ENCODE measurements at places on chromosomes 12 and 14. TPM values are rescaled to one million over a fixed set of nuclear protein-coding genes. Genes with fewer than 3 reads are reported as not detected.

The CALM1 gene
- total RNA-seq: 303 TPM

The IL26 gene
- total RNA-seq: not detected

The OR6C3 gene
- total RNA-seq: not detected

The C1S gene
- total RNA-seq: 251 TPM

The TPH2 gene
- total RNA-seq: not detected

The RAD9B gene
- not detected for total RNA-seq

The CNTN1 gene
- 1.9 TPM for total RNA-seq

The C3AR1 gene
- 2.1 TPM for total RNA-seq

The PDE3A gene
- total RNA-seq: 2.8 TPM

The GDF11 gene
- 7.5 TPM for total RNA-seq

The TBX3 gene
- 258 TPM for total RNA-seq

The KRT80 gene
- 1.6 TPM for total RNA-seq

The RPS26 gene
- total RNA-seq: 284 TPM

GRCh38 chr12:97426492-97427116 lies 36.0 kb upstream of the RMST start:
- DNase-seq: peak; percentile 26

DNA sequence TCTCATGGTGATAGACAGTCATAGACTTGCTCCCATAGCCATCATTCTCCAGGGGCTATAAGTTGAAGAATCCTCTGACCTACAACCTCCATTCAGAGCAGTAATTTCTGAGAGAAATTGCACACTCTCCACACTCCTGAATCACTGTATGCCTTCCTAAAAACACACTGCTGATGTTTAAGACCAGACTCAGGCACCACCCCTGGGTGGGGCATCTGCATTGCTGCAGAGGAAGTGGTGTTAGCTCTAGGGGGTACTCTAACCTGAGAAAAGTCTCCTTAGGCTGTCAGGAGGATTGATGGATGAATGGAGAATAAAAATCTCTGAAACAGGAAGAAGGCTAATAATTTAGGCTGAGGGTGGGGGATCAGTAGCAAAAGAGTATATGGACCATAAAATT lies 436.1 kb downstream of the DAD1 start:
- no peak for DNase-seq

- DNase-seq: no peak
These were observed 204.4 kb upstream of the NUDT4 start for GRCh38 chr12:93173178-93173957.

DNA sequence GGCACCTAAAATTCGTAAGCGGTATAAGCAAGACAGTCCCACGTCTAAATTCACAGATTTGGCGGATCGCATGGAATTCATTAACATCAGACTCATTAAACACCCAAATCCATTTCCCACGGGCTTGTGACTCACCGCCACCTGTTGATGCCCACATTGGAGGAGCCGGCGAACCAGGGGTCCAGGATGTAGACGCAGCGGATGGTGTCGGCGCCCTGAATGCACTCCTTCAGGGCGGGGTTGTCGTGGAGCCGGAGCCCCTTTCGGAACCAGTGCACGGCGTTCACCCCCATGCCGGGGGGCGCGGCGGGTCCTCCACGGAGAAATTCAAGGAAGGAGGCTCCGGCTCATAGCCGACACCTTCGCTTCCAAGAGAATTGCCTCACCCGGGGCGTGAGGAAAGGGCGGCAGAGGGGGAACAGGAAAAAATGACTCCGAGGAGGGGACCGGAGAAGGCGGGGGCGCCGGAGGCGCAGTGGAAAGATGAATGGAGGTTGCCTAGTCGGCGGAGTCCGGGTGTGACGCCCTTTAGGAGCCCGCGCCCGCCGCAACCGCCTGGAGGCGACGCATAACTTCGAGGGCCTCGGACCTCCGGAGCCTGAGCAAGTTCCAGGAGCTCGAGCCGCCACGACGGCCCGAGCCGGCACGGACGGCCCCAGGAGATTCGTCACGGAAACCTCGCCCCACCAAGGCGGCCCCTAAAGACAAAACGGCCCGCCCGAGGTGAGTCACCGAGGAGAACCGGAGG lies 506 bp downstream of the CRY1 start:
- peak; percentile 41 for DNase-seq

GRCh38 chr12:93671044-93671443 lies 6.1 kb upstream of the CRADD start:
- DNase-seq: no peak

GRCh38 chr12:106709068-106709511 lies 65.4 kb upstream of the RIC8B start:
- peak; percentile 87 for DNase-seq

GRCh38 chr14:73240816-73241480 lies 3.6 kb downstream of the PAPLN start:
- no peak for DNase-seq

DNA sequence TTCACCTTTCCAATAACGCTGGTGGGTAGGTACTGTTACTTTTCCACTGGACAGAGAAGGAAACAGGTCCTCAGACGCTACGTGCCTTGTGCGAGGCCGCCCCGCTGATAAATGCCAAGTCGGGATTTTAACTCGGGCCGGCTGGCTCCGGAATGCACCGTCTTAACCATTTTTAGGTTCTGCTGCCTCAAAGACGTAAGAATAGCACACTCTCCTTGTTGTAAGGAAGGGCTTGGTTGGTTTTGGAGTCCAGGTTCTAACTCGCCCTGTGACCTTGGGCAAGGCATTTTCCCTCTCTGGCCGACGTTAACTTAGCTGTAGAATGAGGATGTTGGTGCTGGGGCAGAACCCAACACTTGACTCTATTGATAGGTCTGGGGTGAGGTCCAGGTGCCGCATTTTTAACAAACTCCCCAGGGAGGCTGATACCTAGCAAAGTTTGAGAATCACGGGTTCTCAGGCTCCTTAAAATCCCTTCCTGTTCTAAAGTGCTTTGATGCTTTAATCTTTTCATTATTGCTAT lies 814 bp downstream of the ANKRD13A start:
- peak; percentile 47 for DNase-seq

DNA sequence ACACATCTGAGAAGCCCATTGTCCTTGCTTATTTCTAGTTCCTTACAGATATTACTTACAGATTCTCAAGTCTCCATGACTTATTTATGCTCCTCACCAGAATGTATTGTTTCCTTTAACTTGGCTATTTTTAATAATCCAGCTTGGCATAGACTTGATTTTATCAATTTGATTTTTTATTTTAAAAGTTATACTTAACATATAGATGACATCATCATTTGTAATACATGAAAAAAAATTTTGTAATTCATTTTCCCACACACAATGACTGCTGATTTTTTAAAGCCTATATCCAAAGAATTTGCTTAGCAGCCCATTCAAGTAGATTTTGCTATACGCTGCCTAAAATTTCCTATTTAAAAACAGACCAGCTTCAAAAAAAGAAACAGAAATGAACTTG lies 39.8 kb downstream of the PTPRR start:
- DNase-seq: no peak

DNA sequence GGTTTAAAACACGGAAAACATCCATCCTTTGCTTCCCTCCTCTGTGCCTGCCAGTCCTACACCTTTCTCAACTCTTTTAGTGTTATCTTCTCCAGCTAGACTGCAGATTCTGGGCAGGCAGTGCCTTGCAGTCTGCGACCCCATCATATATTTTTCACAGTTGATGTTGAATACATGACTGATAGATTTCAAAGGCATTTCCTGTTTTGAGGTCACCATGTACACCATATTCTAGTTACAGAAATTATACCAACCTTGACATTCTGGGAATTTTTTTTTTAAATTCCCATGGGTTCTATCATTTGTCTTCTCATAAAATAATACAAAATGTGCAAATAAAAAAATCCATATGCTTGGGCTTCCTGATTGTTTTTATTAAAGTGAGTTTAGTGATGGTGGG lies 16.6 kb downstream of the SOCS2 start:
- DNase-seq: no peak

DNA sequence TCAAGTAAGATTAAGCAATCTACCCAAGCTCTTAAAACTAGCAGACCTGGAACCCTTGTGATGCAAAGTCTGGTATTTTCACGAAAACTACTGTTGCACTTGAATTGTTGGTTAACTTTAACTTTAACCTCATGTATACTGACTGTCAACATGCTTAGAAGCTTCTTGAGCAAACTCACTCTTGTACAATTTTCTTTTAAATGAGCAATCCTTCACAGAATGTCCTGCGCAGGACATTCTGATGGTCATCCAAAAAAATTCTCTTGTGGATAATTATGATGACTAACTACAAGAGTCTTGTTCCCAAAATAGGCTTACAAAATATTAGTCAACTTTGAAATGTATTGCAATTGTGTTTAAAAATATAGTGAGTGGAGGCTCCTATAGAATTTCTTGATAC lies 54.0 kb upstream of the PDE3A start:
- DNase-seq: no peak

GRCh38 chr12:31588976-31589375 lies 2.0 kb downstream of the DENND5B start:
- no peak for DNase-seq

GRCh38 chr12:105175397-105175990 lies 60.5 kb downstream of the APPL2 start:
- DNase-seq: no peak

DNA sequence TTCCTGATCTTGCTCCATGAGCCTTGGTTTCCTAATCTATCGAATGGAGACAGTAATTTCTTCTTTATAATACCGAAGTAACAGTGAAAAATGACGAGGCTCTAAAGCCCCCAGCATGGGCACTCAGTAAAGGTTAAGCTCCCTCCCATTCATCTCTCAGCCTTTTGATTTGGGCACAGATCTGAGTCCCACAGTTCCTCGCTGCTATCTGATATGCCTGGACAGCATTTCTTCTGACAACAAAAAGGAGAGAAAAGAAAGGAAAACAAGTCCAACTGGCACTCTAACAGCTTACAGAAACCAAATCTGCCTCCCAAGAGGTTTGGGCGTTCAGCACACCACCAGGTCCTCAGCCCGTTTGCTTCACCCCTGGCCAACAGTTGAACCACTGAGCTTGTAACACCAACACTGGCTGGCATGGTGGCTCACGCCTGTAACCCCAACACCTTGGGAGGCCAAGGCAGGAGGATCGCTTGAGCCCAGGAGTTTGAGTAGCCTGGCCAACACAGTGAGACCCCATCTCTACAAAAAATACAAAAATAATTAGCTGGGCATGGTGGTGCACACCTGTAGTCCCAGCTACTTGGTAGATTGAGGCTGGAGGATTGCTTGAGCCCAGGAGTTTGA lies 19.5 kb downstream of the CCDC88C start:
- DNase-seq: no peak

- DNase-seq: peak; percentile 34
These were observed 32.9 kb upstream of the ADGRD1 start for GRCh38 chr12:130920723-130921381.

GRCh38 chr12:14880890-14881453 lies 4.7 kb downstream of the MGP start:
- DNase-seq: no peak

DNA sequence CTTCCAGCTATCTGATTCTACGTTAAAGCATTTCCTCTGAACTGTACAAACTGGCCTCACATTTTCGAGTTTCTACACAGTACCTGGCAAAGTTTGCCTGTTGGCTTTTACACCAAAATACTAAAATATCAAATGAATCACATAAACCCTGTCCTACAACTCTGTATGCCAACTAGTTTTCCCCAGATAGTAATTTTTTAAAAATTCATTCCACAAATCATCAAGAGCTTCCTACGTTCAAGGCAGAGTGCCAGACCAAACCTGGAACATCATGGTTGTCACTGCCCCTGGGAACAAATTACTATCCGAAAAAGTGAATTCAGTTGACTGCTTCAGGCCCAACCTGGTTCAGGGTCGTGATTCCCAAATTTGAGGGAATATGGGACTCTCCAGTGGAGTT lies 2.1 kb downstream of the TMEM30B start:
- DNase-seq: no peak

DNA sequence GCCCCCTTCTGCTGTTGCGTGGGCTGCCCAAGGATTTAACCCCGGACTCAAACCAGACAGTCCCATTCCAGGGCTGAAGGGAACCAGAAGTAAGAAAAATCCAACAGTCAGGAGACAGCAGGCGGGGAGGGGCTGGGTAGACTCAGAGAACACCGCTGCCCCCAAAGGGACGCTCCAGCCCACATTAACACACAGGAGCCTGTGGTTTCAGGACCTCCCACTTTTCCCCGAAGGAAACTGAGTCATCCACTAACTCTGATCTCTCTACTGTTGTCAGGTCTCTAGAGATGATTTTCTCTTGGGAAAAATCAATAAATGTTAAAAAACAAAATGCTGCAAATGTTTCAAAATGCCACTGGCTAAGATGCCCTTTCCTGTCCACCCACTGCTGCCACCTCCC lies 41.6 kb downstream of the FBXO21 start:
- no peak for DNase-seq

GRCh38 chr12:69428351-69429073 lies 41.7 kb upstream of the FRS2 start:
- no peak for DNase-seq
